ENCODE measurements at places on chromosomes 16 and 17.

DNA sequence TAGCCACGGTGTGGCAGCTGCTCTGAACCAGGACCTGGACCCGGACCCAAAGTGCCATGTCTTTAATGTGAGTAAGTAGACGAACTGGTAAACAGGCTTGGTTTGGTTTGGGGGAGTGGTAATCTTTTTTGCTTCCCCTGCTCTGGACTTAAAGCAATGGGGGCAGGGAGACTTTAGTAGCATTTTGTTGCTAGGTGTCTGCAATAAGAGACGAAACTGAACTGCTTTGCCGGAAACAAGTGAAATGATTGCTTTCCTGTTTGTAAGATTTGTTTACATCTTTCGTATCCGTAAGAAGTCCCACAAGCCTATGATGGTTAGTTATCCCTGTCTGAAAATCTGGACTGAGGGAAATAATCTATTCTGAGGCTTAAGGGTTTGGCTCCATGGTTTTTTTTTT, 21.5 kb downstream of the PRCD start:
- DNase-seq, result no peak

DNA sequence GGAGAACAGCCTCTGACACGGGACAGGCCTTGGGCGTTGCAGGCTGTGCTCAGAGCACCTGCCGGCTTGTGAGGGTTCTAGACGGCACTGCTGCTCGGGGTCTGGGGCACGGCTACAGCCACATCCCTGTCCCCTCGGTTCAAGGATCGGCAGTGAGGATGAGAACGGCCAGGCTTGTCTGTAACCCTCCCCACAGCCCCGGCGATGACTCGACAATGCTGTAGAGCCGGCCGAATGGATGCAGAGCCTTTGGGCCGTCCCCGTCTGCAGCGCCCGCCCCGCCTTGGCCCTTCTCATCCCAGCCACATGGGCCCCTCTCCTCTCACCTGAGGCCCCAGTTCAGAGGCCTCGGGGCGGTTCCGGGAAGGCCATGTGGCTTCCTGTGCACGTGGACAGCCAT, 49.0 kb upstream of the METRNL start:
- no peak for DNase-seq

DNA sequence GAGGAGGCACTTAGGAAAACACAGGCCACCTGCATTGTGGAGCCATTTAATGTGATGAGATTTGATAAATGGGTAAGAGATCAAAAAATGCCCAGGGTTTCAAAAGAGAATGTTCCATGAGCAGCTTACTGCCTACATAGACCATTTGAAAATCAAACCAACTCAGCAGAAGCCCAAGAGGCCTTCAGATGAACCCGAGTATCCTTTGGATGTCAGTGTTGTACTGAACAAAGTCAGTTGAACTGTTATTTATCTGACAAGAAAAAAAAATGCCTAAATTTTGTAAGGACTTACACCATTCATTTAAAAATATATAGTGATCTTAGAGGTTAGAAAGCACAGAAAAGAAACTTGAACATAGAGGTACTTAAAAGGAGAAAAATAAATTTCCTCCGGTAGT, 381.7 kb downstream of the ZFHX3 start:
- no peak for DNase-seq

GRCh38 chr17:59366773-59367656, 35.6 kb downstream of the YPEL2 start:
- no peak for DNase-seq

GRCh38 chr17:30476726-30477082, 504 bp upstream of the GOSR1 start:
- DNase-seq, result peak; percentile 61

GRCh38 chr17:7204336-7204735, 15.3 kb downstream of the DLG4 start:
- peak; percentile 86 for DNase-seq

DNA sequence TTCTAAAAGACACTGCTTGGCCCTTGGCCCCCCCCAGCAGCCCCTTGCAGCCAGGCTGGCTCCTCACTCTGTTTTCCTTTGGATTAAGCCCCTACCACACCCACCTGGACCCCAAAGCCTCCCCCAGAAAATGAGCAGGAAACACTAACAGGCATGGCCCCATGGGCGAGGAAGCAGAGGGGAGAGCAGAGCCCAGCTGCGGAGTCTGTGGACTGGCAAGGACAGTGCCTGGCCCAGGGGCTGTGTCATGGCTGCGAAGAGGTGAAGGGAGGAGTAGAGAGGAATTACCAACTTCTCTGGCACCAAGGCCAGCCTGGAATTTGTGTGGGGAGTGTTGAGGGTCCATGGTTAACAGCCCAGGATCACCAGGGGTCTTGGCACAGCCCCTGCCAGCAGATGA, 47.4 kb downstream of the MRC2 start:
- DNase-seq, result no peak

GRCh38 chr17:2063261-2064146, 8.6 kb downstream of the HIC1 start:
- DNase-seq, result no peak

DNA sequence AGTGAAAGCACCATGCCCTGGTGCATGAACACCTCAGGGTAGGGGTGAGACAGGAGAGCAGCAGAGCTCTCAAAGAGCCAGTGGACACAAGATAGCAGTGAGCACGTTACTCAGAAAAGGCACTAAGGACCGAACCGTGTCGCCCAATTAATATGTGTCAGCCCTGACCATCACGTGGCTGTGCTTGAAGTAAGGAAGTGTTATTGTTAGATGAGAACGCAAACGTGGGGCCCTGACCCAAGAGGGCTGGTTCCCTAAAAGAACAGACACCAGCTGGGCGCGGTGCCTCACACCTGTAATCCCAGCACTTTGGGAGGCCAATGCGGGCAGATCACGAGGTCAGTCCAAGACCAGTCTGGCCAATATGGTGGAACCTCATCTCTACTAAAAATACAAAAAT, 16.3 kb downstream of the AXIN1 start:
- DNase-seq, result no peak

- peak; percentile 40 for DNase-seq
These were observed 8.1 kb upstream of the TIMP2 start for GRCh38 chr17:78933025-78933958.

- peak; percentile 89 for DNase-seq
These were observed 57.7 kb upstream of the SLC25A19 start for GRCh38 chr17:75346906-75347305.

GRCh38 chr17:59501690-59502089, 63.7 kb upstream of the DHX40 start:
- no peak for DNase-seq

DNA sequence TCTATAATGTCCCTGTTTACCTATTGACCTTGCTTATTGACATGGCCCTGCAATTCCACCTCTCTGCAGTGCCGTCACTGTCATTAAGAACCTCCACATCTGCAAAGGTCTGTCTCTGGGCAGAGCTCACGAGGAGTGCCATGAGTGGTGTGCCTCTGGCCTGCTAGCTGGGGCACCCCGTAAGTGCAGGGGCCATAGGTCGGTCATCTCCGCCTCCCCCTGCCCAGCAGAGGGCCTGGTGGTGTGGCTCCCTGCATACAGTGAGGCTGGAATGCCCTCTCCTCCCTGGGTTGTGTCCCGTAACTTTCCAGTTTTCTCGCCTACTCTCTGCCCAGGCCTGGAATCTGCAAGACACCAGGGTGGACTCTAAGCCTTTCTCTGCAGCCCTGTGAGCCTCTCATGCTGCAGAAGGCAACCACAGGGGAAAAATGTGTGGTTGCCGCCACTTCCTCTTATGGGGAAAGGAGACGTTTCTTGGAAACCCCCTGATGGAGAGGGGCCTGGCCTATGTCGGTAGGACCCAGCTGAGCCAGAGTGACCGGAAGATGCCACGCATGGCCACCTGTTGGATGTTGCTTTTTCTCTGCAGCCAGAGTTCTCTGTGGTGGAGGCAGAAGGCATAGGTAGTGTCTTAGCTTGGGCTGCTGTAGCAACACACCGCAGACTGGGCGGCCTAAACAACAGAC, 2.7 kb upstream of the SNX20 start:
- no peak for DNase-seq

DNA sequence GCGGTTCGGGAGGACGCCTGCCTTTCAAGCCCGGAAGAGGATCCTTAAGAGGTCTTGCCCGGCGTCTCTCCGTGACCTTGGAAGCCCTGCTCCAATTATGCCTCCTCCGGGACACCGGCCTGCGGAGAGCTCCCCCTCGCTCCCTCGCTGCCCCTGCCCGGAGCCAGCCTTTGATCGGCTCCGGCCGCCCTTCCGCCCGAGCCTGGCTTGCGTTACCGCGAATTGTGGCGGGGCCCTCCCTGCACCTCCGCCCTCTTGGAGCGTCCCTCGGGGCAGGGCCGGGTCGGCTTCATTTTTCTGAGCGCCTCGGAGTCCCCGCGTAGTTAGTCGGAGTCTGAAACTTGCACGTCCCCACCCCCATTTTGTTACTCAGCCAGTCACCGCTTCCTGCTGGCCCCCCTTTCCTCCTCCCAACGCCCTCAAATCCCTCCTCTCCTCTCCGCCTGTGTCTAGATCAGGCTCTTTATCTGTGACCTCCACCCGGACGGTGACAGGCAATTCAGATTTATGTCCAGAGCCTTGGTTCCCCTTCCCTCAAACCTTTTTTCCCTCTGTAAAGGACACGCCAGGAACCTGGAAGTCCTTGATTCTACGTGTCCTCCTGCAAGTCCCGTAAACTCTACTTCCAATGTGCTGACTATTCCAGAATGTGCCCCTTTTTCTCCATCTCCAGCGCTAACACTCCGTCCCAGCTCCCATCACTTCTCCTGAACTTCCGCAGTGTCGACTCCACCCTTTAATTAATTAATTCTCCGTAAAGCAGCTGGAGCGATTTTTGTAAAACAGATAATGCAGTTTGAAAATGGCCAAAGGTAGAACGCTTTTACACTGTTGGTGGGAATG, 569 bp upstream of the RABEP2 start:
- DNase-seq, result peak; percentile 83

DNA sequence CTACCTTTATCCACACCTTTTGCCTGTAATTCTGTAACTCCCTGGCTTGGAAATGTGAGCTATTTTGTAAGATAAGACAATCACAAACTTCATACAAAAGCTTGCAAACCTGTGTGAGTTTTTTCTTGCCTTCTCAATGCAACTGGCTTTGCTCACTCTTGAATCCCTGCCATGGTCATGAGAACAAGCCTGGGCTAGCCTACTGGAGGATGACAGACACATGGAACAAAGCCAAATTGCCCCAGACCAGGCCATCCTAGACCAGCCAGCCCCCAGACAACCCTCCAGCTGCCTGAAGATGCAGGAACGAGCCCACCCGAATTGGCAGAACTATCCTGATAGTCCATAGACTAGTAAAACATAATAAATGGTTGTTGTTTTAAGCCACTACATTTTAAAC, 466.6 kb upstream of the ERCC4 start:
- DNase-seq, result peak; percentile 7

GRCh38 chr16:48687421-48688038, 77.5 kb upstream of the N4BP1 start:
- DNase-seq, result peak; percentile 87

- no peak for DNase-seq
These were observed 31.7 kb upstream of the CFAP20 start for GRCh38 chr16:58160855-58161254.

DNA sequence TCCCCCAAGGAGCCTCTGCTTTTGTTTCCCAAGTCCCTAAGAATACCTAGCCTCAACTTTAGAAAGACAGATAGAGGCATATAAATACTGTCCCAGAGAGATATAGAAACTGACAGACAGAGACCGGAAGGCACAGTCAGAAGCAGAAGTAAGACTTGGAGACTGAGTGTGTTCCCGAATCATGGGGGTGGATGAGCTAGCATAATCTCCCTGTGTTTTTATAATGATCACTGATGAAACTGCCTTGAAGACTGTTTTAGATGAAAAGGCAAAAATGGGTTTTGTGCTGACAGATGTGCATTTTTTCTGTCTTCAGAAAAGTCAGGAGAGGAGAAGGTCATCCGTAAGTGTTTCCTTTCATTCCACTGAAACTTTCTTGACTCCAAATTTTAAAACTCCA, 8.3 kb upstream of the PSMD3 start:
- no peak for DNase-seq

DNA sequence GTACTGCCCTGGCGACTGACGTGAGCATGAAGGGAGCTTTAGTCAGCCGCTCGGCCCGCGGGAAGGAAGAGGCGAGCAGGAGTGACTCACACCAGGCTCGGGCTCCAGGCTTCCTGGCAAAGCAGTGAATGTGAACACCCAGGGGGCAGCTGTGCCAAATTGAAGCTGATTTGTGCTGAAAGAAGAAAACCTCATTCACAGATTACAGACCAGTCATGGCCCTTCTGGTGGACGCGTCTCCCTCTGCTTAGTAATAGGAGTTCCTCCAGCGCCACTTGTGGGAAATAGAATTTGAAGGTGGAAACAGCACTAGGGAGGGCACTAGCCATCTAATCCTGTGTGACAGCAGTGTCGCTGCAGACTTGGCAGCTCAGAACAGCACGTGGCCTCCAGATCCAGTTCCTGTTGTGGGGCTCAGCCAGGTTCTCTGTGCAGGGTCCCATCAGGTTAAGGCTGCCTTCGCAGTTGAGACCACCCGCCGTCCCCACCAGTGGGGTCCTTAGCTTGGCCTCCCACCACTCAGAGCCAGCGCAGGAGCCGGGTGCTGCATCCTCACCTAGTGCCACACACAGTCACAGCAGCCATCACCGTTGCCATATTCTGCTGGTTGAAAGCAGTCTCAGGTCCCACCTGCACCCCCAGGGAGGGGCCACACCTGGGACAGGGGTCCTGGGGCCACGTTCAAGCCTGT, 164.5 kb upstream of the CHMP6 start:
- no peak for DNase-seq

DNA sequence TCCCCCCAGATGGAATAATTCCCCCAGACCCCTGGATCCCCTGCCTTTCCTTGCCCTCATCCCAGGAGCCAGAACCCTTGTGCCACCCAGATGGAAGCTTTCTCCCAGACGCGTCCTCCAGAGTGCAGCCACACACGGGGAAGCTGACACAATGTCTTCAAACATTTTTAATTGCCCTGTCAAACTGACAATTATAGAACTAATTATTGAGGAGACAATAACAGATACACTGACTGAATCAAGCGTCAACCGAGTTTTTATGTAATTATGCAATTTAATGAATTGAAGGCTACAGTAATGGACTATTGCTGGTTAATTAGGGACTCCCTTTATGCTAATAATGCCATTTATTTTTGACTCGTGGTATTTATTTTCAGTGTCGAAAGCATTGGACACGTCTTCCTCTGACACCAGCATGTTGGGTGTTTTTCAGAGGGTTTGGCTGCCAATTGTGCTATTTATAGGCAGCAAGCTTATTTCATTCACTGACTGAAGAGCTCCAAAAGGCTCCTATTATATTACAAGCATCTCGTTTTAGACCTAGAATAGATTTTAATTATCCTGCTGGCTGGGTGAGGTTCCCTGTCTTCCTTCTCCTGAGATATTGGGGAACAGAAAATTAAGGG, 298.2 kb upstream of the C16orf82 start:
- no peak for DNase-seq

GRCh38 chr17:50199803-50200456, 1.5 kb downstream of the COL1A1 start:
- DNase-seq, result peak; percentile 86

DNA sequence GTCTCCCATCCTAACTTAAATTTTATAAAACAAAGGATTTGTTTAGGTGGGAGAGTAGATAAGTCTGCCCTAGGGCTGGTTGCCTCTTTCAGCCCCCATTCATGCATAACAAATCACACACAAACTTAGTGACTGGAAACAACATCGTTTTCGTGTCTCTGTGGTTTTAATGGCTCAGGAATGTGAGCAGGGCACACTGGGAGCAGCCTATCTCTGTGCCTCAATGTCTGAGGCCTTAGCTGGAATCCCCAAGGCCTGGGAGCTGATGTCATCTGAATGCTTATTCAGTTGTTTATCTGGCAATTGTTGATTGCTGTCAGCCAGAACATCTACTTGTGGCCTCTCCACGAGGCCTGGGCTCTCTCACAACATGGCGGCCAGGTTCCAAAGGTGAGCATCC, 101.9 kb upstream of the HSBP1 start:
- no peak for DNase-seq
